Tibial artery (tissue), 4 donors: ENCODE measurements at places on chromosomes 3 and 15.

- DNase-seq: peak; percentile 60
Measured at GRCh38 chr15:31261266-31262142, 65.1 kb upstream of the KLF13 start.

DNA sequence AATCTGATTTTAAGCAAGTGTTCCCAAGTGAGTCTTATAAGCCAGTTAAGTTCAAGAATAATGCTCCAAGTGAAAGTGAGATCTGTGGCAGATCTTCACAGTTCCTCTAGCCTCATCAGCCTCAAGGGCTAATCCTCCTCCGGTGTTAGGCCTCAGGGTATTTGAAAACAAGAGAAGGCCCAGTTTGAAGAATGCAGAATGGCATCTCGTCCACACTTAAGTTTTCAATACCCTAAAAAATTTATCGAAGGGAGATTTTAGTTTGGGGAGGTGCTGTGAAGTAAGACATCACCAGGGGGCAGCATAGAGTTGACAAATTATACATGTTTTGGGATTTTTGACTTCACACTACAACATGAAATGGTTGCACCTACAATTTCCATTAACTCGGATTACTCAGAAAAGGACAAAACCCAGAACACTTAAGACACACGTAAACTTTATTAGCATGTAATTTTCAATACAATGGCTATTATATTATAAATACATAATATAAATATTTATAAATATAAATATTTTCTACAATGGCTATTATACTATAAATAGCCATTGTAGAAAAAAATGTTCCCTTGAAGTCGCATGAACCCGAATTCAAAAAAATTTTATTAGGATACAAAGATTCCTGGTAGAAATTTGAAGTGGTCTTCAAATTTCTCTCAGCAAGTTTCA is 2.3 kb upstream of the TMEM266 start:
- DNase-seq: no peak

DNA sequence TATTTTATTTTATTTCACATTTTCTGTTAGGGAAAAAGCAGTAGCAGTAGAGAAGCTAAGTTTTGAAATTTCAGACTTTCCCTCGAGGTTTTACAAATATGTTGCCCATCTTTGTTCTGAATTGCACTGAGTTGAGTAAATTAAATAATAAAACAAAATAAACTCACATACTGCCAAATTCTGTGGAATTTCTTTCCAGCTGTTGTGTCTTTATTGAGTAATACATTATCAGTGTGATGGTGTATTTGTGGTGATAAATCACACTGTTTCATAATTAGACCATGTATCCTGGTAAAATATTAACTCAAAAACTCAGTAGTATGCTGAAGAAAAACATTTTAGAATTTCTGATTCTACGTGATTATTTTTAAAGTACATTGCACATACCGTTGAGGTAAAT is 592.1 kb downstream of the SI start:
- no peak for DNase-seq

DNA sequence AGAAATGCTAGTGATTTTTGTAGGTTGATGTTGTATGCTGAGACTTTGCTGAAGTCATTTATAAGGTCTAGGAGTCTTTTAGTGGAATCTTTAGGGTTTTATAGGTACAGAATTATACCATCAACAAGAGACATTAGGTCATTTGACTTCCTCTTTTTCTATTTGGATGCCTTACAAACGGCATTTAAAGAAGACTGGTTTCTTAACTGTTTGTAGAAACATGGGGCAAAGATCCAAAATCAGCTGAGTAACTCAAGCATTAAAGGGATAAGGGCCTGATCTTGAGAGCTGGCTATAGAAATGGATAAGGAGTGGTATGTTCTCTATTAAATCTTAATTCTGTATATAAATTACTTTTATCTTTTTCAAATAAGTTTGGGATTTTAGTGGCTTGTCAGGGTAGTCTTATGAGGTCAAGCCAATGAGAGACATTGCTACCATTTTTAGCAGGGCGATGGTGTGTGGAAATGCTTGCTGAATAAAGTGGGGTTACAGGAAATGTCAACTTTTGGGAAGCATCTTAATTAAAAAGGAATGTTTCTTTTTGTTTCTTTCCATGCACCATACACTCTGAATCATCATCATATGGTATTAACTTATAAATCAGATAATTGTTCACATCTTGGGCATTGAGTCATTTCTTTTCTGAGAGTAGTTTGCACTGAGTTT is 197.7 kb upstream of the GBE1 start:
- no peak for DNase-seq

- no peak for DNase-seq
Measured at GRCh38 chr3:184524981-184525336, 36.6 kb upstream of the EPHB3 start.

- no peak for DNase-seq
Measured at GRCh38 chr3:59438492-59438891, 388.7 kb upstream of the CFAP20DC start.

DNA sequence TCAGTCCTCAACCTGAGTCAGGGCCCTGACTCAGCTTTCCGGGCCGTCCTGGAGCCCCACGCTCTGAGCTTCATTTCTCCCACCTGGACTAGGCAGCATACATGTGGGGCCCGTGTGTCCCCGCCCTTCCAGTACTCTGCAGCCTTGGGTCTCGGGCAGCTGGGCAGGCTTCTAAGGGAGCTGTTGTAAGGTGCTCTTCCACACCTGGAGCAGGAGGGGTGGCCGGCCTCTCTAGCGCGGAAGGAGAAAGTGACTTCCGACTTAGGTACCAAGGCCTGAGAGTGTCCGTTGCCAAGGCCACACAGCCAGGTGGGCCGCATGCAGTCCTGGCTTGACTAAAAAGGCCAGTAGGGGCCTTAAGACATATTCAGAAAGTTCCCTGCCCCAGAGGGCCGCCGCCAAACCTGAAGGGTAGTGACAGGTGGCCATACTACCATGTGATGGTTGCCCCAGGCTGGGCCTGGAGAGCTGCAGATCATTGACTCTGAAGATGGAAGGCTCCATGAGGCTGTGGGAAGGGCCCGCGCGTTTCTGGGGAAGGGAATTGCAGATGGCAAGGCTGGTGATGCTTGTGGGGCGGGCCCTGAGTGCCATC is 9.4 kb upstream of the SEMA3B start:
- DNase-seq: no peak
